ENCODE measurements at places on chromosomes 1 and 21.

GRCh38 chr1:34378968-34379856, 202.5 kb downstream of the C1orf94 start:
- DNase-seq = no peak

DNA sequence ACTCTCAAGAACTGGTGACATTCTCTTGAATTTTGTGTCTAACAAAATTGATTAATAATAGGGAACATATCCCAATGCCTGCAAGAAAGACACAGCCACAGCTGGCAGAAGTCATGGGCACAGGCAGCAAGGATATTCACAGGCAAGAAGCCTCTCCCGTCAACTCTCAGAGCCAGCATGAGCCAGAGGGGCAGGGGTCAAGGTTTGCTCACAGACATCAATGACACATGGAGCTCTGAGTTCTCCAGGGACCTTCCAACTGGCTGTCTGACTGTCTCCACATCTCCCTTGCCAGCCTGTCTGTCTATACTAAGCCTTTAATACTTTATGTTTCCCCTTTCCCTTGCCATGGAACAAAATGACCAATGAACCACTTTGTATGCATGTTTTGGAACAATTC, 101.5 kb upstream of the RAB4A start:
- DNase-seq = no peak

DNA sequence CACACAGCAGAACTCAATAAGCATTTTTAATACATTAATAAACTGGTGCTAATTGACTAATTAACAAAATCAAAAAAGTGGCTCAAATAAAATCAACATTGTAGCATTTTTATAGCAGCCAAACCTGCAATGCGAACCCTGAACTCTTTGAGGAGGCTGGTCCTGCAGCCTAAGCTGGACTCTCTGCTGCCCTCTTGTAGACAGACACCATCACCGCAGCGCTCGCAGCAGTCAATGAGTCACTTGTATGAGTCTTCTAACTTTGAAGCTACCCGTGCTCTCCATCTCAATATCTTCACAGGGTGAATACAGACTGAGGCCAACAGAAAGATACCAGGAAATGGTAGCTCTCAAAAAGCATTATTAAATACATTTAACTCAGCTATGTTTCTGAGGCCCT, 9.7 kb upstream of the KRTAP7-1 start:
- DNase-seq = no peak

DNA sequence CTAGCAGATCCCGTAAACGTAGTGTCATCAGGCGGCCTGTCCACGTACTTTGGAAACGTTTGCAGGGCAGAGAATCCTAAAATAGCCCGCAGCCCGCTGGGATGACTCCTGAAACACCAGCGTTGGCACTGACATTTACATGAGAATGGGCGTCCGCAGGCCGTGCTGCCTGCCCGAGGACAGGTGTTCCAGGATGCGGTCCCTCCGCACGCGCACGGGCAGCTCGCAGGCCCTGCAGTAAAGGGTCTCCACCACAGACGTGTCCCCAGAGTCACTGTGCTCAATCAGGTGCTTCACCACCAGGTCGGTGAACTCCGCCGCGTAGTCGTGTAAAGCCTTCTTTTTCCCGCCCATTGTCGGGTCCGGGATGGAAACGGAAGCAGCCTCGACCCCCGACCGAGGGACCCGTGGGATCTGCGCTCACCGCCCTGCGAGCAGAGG, 5.8 kb upstream of the CCDC27 start:
- no peak for DNase-seq

GRCh38 chr21:45615145-45615711, 28.3 kb upstream of the PCBP3 start:
- no peak for DNase-seq

DNA sequence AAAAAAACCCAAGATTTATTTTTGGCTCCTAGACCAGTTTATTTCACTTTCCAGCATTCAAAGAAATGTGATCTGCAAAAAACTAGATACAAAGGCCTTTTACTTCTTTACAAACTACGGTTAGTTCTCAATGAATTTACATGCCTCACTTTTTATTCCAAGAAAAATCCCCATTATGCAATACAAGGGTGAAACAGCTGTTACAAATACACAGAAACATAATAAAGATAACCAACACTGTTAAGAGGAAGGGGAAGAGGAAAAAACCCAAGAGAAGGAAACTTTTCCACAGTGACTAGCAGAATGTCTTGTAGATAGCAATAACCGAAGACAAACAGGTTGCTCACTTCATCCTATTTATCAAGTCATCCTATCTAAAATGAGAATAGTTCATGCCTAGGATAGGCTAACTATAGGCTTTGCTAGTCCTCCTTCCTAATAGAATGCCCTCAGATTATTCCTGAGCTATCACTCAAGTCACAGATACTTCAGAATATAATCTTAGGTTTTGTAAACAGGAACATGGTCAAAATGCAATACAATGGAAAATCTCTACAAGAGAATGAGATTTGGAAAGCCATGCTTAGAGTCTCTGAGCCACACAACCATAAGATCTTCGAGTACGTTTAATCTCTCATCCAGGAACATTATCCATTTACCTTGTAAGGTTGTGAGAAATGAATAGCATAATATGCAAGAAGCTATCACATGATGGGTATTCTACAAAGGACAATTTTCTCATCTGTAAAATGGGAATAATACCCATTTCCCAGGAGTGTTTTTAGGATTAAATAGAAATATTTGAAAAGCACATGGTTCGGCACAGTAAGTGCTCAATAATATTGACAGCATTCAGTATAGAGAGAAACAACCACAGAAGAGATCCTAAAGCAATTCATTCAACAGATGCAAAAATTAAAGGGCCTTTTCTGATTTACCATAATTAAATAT, 5.4 kb downstream of the PNRC2 start:
- DNase-seq = no peak

GRCh38 chr1:206971029-206971655, 882 bp upstream of the FCAMR start:
- DNase-seq = no peak

DNA sequence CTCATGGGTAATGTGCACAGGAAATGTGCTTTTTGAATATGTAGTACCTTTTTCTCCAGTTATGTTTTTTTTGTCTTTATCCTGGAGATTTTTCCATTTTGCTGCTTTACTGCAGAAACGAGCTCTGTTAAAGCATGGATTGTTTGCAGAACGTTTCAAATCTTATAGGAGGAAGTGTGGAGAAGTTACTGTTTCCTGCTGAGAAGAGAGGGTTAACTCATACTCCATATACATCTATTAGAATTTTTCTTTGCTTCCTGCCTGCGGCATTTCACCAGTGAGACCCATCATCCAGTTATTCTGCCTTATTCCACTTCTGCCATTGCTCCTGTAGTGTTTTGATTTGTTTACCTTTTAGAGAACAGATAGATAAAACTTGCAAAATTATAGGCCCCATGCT, 2.0 kb downstream of the RPRD2 start:
- DNase-seq = no peak

GRCh38 chr1:192901500-192901899, 92.7 kb downstream of the RGS2 start:
- DNase-seq = no peak

GRCh38 chr1:68230901-68231626, 1.3 kb downstream of the WLS start:
- DNase-seq = no peak
